Thymus (tissue), 14 donors: ENCODE measurements at places on chromosomes 1 and 21. TPM values are rescaled to one million over a fixed set of nuclear protein-coding genes. Genes with fewer than 3 reads are reported as not detected.

Gene SH2D1B
- polyA plus RNA-seq: 0.27 TPM

Gene SLFNL1
- 0.82 TPM for polyA plus RNA-seq

Gene NPHS2
- 0.02 TPM for polyA plus RNA-seq

Gene AADACL4
- polyA plus RNA-seq: 0.05 TPM

Gene BCAR3
- polyA plus RNA-seq: 10.5 TPM
